ENCODE measurements at places on chromosomes 5 and 9.

GRCh38 chr9:111386386-111386785, 56.4 kb upstream of the OR2K2 start:
- DNase-seq = no peak

DNA sequence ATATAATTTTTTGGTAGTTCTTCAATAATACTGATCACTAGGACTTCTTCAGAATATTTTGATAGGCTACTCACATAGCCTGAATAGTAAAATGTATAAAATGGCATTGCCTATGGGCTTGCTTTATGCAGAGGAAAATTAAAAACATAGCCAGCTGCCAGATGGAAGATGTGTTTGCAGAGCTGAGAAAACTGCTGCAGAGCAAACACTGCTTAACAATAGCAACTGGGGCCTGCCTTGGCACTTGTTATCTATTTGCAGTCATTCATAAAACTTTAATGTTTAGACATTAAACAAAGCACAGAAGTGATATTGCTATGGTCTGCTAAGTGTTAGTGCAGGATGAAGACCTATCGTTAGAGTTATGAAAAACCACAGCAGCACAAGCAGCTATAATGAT, 151.5 kb upstream of the SMC2 start:
- DNase-seq = no peak

GRCh38 chr5:81513982-81514381, 120.0 kb upstream of the ACOT12 start:
- no peak for DNase-seq

DNA sequence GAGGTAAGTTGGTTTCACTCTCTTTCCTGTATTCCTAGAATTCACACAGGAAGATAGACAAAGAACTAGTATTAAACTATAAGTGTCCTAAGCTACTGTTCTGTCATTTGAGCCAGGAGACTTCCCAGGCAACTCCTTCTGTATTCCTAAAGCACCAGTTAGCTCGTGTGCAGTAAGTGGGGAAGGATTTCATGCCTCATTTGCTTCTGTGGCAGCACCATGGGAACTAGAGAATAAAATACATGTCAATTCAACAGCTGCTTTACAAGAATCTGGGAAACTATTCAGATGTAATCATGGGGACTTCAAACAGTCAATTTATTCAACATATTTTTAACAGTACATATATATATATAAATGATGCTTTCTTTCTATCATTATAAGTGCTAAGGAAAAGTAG, 762.3 kb downstream of the PRELID2 start:
- no peak for DNase-seq

DNA sequence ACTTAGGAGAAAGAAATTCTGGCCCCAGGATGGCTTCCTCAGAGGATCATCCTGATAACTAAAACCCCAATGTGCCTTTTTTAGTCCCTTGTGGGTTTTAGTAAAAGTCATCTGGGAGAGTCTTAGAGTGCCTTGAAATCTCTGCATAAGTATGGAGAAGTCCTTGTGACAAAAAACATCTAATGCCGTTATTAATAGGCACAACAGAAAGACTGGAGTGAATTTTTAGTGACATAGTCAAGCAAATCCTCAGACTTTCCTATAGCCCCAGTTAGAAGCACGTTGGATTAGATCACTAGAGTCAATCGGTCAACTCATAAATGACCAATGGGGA, 108.2 kb upstream of the MPDZ start:
- DNase-seq = no peak

GRCh38 chr9:23779220-23779619, 46.8 kb downstream of the ELAVL2 start:
- DNase-seq = peak; percentile 34

- no peak for DNase-seq
These were observed 97.3 kb downstream of the PRRT1B start for GRCh38 chr9:131642496-131643083.

DNA sequence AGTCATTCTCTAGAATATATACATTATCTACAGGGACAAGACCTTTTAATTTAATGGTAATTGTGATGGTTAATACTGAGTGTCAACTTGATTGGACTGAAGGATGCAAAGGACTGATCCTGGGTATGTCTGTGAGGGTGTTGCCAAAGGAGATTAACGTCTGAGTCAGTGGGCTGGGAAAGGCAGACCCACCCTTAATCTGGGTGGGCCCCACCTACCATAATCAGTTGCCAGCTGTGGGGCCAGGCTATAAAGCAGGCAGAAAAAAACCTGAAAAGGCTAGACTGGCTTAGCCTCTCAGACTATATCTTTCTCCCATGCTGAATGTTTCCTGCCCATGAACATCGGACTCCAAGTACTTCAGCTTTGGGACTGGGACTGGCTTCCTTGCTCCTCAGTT, 112.2 kb upstream of the SMC2 start:
- DNase-seq = no peak

GRCh38 chr9:81605170-81605670, 84.1 kb downstream of the TLE1 start:
- DNase-seq = no peak

DNA sequence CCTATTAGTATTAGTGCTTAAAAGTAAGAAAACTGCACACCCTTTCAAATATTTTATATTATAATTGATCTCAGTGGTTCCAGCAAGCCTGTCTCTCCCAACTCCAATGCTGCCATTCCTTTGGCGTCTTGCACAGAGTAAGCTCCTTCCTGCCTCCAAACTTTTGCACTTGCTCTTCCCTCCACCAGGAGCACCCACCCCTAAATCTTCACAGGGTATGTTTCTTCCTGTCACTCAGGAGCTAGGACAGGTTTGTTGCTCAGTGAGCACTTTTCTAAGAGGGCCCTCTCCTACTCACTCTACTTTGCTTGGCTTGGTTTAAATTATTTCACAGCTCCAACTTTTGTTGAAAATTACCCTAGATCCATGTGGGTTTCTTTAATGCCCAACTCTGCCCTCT, 189.1 kb upstream of the ADRA1B start:
- DNase-seq = no peak

DNA sequence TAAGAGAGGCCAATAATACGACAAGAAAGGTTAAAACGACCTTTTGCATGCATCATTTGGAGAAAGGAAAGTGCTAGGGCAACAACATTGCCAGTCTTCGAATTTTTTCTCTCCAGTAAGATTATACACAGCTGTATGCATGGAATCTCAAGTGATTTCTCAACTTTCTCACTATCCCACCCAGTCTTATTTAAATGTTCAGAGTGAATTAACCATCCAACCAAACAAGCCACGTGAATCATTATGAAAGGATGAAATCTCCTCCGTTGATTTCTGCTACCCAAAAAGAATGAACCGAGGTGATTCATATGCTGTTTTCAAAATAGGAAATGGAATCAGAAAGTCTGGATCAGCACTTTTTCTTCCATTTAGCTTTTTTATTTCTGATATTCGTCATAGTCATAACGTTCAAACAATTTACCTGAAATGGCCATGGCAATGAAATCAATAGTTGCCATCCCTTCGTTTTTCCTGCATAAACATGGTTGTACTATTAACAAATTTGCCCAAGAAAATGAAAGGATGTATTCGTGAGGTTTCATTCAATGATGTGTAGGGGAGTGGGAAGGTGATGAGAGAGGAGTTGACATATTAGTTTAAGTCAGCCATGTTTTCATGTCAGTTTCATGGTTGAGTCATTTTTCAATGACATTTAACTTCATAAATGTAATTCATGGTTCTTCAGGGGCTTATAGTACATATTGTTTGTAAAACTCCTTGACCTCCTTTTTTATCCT, 170.9 kb upstream of the WWC1 start:
- DNase-seq = no peak

DNA sequence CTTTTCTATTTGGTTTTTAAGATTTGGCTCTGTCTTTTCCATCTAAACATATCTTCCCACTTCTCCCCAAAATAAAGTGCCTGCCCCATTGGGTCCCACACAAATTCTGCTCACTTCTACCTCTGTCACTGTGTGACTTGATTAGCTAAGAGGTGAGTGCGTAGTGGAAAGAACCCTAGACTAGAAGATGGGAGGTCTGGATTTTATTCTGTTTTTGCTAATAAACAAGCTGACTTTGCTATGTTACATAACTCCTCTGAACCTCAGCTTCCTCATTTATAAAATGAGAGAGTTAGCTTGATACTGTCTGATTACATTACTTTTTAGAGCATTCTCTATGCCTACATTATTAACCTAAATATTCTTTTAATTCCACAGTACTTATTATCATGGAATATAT, 51.3 kb upstream of the PTGER4 start:
- DNase-seq = no peak

- no peak for DNase-seq
These were observed 37.9 kb upstream of the HTR1A start for GRCh38 chr5:64000096-64000495.

DNA sequence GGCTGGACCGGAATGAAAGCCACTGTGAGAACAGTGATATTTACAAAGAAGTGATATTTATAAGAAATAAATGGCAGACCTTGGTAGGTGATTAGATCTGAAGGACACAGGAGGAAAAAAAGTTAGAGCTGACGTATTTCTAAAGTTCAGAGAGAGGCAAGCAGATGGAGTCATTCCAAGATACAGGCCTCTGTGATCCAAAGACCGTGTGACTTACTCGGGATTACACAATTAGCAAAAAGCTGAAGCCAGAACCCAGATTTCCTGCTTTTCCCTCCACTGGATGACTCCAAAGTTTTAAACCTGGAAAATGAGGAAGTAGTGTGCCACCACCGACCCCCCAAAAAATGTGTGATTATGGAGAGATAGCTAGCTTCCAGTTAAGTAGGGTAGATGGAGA, 3.1 kb upstream of the DOCK8 start:
- no peak for DNase-seq

DNA sequence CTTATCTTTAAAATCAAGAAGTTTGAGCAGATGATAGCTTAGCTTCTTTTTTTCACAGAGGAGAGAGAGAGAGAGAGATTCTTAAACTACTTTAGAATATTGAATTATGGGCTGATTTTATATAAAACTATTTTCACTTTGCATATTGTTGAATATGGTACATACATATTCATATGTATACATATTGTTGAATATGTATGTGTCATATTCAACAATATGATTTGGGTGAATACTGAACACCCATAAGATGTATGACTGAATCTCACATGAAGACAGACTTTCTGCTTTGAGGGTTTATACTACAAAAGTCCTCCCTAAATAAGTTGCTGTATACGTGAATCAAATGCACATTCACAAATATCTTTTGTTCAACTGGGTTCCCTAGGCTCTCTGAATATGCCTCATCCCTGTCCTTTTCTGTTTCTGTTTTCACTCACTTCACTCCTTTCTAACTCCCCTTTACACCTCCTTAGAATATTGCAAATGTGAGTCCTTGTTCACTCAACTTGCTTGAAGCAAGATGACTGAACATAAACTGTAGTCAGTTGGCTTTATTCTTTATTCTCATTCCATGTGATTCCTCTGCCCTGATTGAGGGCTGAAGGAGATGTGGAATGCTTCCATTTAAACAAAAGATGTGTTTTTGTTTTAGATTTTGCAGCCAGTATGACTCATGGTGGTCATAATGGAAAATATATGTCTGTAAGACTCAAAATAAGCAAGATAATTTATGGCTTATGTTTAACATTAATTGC, 225.4 kb upstream of the DAB2 start:
- DNase-seq = no peak

GRCh38 chr5:4189317-4189716, 593.7 kb downstream of the IRX1 start:
- no peak for DNase-seq

DNA sequence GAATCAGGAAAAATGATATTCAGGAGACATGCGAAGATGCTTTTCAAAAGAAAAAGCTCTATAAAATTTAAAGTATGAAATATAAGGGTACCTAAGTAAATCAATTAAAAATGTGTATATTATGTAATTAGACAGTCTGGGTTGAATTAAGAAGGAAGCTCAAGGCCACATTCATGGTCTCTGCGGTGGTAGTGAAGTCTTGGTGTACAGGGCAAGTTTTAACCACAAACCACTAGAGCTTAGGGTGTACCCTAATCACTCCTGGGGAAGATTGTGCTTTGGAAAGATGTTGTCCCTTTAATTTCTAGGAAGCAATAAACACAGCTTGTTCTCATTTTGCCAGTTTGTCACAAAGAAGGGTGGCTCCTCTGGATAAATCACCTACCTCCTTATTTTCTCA, 287.2 kb upstream of the ZNF608 start:
- no peak for DNase-seq

GRCh38 chr5:26889815-26890214, 148.6 kb downstream of the CDH9 start:
- DNase-seq = peak; percentile 6

DNA sequence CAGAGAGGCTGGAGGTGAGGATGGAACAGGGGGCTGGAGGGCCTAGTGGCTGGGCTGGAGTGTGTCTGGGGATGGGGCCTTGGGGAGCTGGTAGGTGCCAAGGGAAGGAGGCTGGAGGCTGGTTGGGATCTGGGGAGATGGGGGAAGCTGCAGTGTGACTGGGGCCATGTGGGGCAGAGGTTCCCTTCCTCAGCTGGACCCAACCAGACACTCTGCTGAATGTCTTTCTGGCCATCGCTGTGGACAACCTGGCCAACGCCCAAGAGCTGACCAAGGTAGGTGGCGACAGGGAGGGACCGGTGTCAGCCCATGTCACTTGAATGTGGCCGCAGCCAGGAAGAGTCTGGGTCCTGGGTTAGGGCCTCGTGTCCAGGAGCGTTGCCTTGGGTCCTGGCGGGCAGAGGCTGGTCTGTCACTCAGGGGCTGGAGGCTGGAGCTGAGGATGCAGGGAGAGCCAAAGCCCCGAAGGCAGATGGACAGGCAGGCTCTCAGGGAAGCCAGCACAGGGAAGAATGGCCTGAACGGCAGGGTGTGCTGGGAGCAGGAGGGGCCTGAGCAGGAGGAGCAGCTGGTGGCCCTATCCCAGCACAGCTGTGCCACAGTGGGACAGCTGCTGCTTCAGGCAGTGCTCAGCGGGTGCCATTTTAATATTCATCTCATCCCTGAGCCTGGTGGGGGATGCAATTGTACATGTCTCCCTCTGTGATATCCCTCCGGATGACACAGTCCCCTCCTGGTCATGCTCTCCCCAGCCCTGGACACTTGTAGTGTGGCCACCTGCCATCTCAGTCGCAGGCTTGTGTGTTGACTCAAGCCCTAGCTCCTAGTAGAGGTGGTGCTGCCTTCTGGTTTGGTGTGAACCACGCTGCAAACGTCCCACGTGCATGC, 132.5 kb downstream of the CACNA1B start:
- no peak for DNase-seq

- no peak for DNase-seq
These were observed 118.7 kb downstream of the PSD2 start for GRCh38 chr5:139914218-139914807.

DNA sequence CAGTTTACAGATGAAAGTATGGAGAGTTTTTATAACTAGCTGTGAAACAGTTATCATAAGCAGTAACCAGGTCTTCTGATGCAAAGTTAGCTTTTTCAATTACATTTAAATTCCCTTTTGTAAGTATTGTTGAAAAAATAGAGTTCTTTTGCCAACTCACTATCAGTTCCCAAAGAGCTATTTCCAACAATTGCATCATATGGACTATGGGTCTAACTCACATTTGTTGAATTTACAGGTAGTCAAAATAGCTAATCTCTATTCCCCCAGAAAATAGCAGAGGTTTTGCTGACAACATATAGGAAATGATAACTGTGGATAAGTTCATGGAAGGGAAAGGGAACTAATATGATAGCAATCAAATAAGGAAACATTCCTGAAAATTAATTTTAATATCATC, 1.4 kb downstream of the SPINK1 start:
- DNase-seq = no peak
